Stimulated activated CD4-positive, alpha-beta T cell treated with anti-CD3 and anti-CD28 coated beads, Interleukin-1b, Interleukin-23, amount 100 ng/mL, for 48 hours (primary cell): ENCODE measurements at places on chromosomes 5 and 9.

DNA sequence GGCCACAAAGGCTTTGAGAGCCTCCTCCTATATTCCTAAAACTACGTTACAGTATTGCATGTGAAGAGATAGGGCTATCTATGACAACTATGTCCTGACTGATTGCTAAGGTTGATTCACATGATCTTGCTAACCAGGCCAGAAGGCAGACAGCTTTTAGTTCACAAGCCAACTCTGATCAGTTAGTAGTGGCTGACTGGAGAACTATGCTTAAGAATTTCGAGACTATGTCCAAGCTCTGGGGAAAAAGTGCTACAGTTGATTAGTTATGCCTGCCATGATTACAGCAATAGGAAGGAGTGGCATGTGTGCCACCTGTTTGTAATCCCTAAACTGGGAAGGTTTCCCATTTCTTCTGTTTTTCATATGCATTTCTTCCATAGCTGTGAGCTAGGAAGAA, 223.4 kb downstream of the DOCK8 start:
- DNase-seq = no peak

GRCh38 chr9:99867536-99867935, 38.9 kb upstream of the STX17 start:
- DNase-seq = no peak

- DNase-seq = no peak
These were observed at the start of gene CANX for GRCh38 chr5:179698935-179699615. CANX (plus strand) TSS chr5:179698967; CDS start chr5:179705682, 6,715 bp downstream.

DNA sequence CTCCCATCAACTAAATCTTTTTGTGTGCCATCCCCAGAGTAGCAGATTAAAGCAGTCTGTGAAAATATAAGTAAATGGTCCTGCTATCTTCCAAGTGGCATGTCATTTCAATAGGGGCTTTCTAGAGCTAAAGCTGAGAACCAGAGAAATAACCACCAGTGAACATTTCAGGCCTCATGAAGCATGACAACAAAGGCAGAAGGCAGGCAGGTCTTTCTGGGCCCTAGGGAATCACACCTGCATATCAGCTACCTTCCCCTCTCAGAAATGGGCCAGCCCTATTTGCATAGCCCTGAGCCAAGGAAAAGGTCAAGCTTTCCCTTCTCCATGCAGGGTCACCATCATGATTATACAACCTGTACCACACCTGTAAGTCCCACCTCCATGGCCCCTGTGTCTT, 205.3 kb downstream of the DEPDC1B start:
- no peak for DNase-seq

GRCh38 chr5:176541338-176542134, 4.3 kb upstream of the RNF44 start:
- peak; percentile 68 for DNase-seq

DNA sequence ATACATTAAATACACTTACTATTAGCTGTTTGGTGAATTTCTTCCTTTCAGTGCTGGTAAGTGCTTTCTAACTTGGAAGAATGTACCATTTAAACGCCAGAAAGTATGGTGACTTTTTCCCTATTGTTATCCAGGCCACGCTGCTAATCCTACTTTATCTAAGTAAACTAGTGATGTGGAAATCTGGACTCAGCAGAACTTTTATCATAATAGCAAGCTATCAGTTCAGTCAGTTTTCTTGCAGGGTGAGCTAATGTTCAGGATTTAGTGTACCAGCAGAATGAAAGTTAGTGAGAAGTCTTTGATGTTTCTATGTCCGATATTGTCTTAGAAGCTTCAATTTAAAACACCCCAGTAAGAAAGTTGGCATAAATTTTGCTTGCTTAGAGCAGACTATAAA, 72.2 kb downstream of the HSD17B4 start:
- no peak for DNase-seq

DNA sequence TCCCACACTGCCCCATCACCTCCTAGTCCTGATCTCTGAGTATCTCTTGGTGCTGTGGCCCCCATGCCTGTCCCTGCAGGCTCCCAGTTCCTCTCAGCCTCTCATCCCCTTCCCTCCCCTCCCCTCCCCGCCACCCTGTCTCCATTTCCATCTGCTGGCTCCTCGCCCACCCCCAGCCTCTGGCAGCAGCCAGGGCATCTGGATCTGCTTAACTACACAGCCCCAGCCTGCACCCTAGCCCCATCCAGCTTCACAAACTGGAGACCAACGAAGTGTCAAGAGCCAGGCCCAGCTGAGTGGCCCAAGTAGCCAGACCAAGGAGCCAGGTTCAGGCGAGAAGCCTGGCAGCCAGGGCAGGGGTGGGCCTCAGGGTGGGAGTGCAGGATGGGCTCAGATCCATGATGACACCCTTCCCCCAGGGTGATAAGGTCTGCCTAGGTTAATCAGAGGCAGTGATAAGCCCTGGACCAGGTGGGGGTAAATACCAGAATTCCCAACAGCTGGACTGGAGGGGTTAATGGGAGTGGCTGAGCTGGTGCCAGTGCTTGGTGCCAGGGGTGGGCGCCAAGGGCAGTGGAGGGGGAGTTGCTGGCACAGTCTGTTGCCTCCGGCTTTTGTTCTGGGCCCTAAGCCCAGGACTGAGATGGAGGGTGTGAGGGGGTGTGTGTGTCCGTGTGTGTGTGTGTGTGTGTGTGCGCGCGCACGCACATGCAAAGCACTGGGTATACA, 2.5 kb downstream of the IL11RA start:
- no peak for DNase-seq

DNA sequence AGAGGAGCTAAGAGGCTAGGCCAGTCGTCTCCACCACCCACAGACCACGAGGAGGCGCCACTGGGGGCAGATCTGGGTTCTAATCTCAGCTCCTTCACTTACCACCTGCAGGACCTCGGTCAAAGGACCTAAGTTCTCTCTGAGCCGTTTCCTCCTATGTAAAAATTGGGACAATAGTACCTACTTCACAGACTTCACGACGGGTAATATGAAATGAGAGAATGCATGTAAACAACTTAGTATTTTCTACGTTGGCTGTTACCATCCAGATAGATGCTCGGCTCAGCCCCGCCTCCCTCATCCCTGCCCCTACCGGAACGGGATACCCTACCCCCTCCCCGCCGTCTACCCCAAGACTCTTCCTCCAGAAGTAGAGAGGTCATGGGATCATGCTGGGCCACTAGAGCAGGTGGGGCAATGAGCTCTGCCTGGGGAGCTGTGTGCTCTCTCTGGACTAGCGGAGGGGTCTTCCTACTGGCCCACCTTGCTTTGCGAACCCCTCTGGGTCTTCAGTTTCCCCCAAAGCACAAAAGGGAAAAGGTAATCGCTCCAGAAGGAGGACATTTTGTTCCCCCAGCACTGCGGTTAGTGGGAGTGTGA, 541 bp downstream of the GNPDA1 start:
- peak; percentile 71 for DNase-seq

GRCh38 chr9:130962418-130963316, 23.6 kb upstream of the FIBCD1 start:
- no peak for DNase-seq

- no peak for DNase-seq
These were observed 123.3 kb upstream of the TBC1D2 start for GRCh38 chr9:98378794-98379193.

GRCh38 chr5:117455236-117456233, 880.9 kb upstream of the SEMA6A start:
- peak; percentile 2 for DNase-seq

DNA sequence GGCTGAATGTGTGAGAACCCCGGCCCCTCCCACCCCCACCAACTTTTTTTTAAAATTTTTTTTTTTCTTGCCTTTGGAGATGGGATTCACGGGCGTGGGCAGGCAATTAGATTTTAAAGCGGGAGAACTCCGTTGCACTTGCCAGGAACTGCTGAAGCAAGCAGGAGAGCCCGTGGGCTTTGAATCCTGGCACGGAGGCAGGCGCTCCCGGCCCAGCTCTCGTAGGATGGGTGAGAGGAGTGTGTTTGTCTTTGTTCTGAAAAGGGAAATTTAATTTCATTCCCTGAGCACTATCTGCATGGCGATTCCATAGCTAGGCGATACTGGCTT, 54.3 kb upstream of the BOD1 start:
- no peak for DNase-seq

GRCh38 chr9:113957821-113958341, 81.8 kb downstream of the ZNF618 start:
- no peak for DNase-seq

DNA sequence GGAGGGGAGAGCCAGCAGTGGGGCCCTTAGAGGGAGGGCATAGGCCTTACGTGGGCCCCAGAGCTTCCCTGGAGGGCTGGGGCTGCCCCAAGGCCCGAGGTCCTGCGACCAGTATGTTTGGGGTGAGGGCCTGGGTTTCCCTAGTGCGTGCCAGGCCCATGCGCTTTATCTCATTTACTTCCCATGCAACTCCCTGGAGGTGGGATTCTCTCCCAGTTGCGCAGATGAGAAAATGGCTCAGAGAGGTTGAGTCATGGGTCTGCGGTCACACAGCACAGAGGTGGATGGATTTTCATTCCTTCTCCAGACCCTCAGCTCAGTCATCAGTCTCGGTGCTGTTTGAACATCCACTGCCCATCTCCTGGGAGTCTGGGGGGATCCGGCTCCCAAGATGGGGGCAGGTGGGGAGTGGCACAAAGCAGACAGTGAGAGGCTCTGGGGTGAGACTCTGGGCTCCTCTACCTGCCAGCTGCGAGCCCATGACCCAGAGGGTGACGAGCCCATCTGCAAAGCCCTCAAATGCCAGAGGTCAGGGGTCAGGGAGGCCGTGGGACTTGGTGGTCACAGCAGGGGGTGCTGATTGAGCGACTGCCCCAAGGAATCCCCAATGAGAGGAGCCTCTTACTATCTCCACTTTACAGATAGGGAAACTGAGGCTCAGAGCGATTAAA, 171.2 kb downstream of the GAPVD1 start:
- no peak for DNase-seq

DNA sequence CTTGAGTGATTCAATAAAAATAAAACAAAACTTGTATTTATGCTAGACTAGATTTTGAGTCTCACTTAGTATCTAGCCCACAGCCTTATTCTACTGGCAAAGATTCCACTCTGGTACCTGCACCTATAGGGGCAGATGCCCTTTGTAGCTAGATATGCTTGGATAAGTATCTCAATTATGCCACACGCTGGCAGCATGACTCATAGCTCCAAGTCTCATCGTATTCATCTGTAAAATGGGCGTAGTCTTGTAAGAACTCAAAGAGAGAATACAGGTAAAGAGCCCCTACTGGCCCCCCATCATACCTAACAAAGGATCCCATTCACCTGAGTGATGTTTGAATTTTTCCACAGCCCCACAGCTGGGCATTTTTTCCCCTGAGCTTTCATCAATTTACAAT, 45.9 kb upstream of the ASTN2 start:
- no peak for DNase-seq

DNA sequence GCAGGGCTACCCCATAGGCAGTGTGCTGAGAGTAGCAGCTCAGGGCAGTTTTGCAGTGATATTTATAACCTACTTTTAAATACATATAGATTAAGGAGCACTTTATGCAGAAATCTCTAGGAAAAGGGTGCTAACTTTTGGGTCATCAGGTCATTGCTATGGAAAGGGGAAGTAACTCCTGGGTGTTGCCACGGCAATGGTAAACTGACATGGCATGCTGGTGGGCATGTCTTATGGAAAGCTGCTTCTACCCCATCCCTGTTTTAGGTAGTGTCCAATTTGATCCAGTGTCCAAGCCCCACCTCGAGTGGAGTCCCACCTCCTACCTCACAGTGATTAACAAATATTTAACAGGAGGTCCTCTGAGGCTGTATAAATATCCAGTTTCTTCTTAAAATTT, 56.8 kb upstream of the XPA start:
- no peak for DNase-seq

DNA sequence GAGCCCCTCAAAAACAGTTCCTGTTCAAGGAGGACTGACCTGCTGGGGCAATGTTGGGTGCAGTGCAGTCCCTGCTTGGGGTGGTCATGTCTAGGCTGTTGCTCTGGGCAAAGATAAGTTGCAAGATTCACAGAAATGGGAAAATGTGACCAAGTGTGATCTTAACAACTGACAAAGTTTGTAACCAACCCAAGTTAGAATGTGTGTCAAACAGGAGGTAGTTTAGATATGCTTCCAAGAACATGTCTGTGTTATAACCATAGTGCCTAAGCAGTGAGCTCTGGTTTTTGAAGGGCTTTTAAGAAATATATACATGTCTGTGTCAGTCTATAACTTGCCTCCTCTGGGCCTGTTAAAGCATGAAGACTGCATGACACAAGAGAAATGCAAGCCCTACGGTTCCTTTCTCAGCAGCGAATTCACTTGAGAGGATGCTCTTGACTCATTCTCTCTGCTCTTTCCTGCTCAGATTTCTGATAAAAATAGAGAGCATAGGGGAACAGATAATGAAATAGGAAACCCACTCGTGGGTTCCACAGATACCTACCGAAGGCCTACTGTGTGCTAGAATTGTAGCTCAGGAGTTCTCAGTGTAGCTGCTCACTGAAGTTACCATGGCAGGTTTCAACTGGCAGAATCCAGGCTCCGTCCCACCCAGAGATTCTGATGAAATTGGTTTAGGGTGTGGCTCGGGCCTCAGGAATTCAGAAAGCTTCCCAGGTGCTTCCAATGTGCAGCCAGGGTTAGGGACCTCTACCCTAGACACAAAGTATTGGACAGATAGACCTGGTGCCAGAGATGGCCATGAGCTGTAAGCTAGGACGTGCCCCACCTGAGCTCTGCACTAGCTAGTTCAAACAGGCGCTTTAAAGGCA, 52.4 kb downstream of the ARHGEF37 start:
- DNase-seq = no peak

DNA sequence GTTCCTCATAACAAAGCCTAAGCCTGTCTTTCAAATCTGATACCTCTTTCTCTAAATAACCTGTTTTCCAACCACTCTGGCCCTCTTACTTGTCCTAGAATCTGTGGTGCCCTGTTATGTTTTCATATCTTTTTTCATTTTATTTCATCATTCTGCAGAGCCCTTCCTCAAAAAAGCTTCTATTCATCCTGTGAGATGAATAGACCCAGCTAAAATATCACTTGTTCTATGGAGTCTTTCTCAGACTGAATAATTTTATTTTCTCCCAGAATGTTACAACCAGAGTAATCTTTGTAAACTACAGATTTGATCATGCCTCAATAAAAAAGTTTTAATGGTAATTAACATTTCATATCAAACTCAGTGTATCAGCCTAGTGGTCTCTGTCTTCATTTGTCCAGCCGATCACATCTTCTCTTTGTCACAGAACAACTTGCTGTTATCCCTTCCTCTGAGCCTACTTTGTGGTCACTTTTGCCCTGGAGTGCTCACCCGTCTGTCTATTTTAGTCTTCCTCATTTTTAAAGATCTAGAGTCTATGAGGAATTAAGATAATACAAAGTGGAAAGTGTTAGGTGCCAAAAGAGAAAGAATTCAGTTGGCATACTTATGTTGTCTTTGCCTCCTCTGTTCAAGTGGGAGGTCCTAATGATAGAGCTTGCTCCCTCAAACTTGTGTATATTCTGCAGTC, 77.8 kb downstream of the ZCCHC7 start:
- no peak for DNase-seq

DNA sequence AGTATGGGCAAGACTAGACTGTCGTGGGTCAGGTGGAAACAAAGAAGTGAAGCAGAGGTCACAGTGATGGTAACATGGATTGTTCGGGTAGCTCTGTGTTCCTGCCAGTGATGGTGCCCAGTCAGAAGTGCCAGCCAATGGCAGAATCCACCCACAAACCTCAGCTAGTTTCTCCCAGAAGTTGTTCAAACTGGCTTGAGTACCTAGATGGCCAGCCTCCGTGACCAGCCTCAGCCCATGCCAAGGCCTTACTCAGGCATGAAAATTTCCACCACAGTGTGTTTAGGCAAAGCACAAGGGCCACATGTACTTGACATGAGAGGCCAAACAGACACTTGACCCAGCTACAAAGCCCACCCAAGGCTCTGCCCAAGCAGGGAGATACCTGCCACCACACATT, 19.4 kb upstream of the BTNL9 start:
- no peak for DNase-seq

- DNase-seq = no peak
These were observed 113.0 kb downstream of the KLHL3 start for GRCh38 chr5:137622850-137623249.
